ENCODE measurements at places on chromosomes 7 and 10.

DNA sequence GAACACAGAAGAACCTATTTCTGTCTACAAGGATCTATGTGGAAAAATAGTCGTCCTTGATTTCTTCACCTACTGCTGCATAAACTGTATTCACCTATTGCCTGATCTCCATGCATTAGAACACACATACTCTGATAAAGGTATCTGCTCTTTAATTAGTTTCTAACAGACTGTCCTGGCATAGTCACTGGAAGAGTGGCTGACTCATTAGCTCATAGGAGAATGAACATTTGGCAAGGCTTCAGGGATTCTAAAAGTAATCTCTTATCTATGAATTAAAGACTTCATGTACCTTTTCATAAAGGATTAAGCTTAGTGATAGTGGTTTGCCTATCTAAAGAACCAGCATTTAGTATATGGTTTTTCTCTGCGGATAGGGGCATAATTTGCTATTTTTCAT is 4.1 kb downstream of the NHLRC2 start:
- peak; percentile 49 for DNase-seq

DNA sequence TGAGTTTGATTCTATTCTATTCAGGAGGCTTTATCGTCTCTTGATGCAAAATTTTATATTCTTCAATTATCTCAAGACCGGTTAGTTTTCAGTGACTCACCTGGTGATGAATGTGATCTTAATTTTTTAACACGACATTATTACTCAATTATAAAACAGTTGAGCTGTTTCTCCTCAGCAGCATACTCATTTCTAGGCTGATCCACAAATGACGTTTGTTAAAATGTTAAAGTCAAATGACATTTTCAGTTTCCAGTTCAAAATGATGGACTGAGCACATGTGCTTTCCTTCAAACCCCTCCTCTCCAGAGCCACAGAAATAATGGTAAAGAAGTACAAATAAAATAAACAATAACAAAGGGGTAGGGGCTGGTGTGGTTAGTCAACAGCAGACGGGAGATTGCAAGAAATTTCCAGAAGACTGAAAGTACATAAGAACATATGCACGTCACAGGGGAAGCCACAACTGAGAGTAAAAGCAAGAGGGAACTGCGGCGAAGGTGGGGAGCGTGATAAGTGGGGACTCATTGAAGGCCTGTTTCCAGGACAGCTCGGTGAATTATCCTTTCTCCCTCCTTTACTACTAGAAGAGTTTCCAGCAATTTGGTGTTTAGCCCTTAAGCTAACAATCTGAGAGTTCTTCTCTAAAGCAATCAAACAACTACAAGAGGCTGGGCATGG is 10.9 kb downstream of the MACROH2A2 start:
- DNase-seq, result no peak

DNA sequence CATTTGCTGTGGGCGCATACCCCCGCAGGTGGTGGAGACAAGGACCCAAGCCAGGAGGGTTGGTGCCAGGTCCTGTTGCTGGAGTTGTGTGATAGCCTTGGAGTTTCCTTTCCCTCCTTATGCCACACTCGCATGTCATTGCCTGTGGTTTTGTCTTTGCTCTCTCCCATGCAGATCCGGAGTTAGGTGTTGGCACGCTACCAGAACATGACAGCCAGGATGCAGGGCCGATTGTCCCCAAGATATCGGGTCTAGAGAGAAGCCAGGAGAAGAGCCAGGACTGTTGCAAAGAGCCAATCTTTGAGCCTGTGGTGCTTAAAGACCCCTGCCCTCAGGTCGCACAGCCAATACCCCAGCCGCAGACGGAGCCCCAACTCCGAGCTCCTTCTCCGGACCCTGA is 369.2 kb upstream of the GALNT17 start:
- DNase-seq, result no peak

GRCh38 chr7:2725178-2726105 is 37.4 kb downstream of the AMZ1 start:
- no peak for DNase-seq

GRCh38 chr10:121455377-121455776 is 142.9 kb downstream of the FGFR2 start:
- DNase-seq, result no peak

- no peak for DNase-seq
Measured at GRCh38 chr10:3122034-3122433, 50.5 kb downstream of the PITRM1 start.

GRCh38 chr10:12201543-12201942 is 5.6 kb downstream of the CDC123 start:
- no peak for DNase-seq

GRCh38 chr10:68517188-68517587 is 10.1 kb downstream of the SLC25A16 start:
- DNase-seq, result no peak

- no peak for DNase-seq
Measured at GRCh38 chr7:151429560-151430331, 10.2 kb downstream of the CRYGN start.

DNA sequence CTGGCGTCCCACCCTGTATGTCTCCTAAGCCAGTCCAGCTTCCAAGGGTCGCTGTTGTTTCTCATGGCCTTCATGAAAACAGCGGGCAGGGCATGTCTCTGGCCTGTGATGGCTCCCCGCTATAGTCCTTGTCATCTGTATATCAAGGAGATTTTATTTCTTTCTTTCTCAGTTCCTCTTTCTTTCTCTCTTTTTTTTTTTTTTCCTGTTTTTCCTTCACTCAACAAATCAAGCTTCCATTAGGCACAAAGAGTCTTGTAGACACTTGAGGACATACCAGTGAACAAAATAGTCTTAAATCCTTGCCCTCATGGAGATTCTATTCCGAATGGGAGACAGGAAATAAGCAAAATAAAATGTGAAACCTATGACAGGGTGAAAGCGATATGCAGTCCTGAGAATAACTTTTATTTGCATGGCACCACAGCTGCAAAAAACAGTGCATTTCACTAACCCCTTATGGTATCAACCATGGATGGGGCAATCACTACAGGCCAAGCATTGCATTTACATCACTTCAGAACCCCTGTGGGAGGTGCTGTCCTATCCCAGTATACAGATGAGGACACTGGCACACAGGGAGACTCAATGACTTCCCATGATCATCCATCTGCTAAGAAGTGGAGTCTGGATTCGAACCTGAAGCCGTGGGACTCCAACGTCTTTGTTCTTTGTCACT is 50.7 kb downstream of the SYPL1 start:
- no peak for DNase-seq

- DNase-seq, result no peak
Measured at GRCh38 chr10:57898231-57898630, 369.5 kb downstream of the IPMK start.

DNA sequence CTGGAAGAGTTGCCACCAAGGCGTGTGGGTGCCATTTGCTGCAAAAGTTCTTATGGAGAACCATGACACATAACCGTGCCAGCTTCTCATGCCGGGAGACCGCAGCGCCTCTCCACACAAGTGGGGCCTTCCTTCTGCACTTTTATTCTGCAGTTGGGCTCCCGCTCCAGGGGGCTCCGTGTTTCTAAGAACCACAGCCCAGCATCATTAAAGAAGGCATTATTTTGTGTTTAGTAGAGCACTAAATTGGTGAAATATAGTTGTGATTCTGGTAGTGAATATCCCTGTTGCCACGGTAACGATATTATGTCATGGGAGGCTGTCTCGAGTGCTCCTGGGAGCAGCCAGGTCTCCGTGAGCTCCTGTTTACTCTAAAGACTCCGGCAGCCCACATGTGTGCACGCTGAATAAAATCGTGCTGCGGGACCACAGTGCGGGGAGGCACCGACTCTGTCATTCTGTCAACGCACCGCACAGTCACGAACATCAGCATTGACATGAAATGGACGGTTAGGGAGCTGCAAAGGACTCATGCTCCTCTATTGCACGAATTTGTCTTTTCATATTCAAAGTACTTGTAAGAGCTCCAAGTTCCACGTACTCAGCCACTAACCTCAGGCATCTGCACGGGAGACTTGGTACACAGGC is 68.8 kb upstream of the PITRM1 start:
- DNase-seq, result no peak

GRCh38 chr10:117997673-117998072 is 49.1 kb downstream of the RAB11FIP2 start:
- no peak for DNase-seq

DNA sequence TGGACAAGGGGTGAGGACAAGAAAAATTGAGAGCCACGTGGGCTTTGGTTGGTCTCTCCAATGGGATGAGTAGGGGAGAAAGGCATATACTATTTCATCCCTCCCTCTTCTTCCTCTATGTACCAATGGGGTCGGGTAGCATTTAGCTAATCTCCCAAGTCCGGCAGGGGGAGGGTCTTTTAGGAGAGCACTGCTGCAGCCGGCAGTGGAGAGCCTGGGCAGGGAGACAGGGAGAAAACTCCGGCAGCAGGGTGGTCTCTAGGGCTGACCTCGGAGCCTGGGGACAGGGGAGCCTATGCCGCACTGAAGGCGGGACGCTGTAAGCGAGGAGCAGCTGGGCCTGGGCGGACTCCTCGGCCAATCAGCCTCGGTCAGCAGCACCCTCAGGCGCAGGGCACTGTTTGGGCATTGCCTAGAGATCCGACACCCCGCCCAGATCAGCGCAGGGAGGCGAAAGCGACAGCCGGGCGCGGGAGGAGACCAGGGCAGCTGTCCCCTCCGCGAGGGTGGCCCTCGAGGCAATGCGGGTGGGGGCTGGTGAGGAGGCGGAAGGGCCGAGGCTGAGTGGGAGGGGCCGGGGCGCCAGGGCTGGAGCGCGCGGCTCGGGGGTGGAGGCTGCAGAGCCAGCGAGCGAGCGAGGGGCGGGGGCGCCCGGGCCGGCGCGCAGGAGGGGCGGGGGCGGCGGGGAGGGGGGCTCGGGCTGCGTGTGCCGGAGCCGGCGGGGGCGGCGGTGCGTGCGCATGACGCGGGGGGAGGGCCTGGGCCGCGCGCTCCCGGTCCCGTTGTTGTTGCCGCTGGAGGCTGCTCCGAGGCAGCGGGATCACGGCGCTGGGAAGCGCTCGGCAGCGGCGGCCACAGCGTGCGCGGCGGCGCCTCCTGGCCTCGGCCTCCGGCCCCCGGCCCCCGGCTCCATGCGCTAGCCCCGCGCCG is at the start of gene AGAP3:
TSS of gene AGAP3 (plus strand) at position 785 of the 930 bp plus-strand sequence. CDS start 267 bp downstream, outside the sequence.
- DNase-seq, result peak; percentile 81

DNA sequence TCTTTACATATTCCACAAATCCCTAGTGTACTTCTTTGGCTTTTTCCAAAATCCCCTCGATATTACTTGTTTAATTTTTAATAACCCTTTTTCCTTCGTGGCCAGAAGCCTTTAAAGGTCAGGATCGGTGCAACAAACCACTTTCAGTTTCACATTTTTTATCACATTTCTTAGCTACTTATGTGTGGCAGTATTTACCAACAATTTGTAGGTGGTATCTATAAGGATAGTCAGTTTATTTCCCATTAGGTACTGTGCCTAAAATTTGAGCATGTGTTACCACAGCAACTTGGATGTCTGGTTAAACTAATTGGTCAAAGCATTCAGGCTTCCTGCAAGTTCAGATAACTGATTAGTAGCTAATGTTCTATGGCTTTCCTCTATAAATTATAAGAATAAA is 104.9 kb downstream of the CDK14 start:
- DNase-seq, result no peak

All from A673 (cell line).